ENCODE measurements at places on chromosomes 13 and 19.

DNA sequence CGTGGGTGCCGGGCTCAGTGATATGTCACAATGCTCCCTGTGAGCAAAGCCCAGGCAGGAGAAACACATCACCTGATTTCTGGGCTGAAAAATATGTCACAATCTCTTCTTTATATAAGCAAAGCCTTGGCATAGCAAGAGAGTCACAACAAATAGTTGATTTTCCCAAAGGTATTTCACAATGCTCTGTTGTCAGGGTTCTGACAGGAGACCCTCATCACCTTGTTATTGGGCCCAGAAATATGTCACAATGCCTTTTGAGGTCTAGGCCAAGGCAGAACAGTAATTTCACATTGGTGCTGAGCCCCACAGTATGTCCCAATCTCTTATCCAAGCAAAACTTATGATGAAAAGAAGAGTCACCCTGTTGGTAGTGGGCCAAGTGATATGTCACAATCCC, 125.7 kb downstream of the ZNF675 start:
- no peak for DNase-seq

- no peak for DNase-seq
Observed at GRCh38 chr19:40005691-40006272, 8.9 kb downstream of the ZNF546 start.

DNA sequence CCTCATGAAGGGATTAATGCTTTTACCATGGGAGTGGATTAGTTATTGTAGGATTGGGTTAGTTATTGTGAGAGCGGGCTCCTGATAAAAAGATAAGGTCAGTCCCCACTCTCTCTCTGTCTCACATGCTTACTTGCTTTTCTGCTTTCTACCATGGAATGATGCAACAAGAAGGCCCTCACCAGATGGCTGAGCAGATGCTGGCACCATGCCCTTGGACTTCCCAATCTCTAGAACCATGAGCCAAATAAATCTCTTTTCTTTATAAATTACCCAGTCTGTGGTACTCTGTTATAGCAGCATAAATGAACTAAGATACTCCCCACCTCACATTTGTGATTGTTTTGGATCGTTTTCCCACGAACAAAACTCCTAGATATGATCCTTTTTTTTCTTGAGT, 353.8 kb downstream of the DNAJC15 start:
- no peak for DNase-seq

DNA sequence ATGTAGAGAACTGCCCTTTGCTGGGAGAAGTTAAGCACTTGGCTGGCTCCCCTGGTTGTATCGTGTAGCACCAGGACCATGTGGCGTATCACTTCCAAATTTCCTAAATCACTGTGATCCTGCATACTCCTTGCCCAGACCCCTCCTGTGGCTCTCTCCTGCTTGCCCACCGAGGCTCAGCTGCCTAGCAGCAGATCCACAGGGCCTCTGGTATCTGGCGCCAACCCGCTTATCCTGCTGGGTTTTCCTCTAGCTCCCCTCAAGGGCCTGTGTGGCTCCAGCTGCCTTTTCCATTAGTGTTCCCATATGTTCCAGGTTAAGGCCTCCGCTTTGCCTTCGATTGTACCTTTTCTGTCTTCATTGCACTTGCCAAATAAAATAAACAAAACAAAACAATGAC, 16.5 kb downstream of the LRCH1 start:
- DNase-seq, result no peak

GRCh38 chr19:18446145-18446810, 8.3 kb upstream of the ISYNA1 start:
- no peak for DNase-seq

- no peak for DNase-seq
Observed at GRCh38 chr19:15897738-15898276, at the start of gene CYP4F2. TSS of gene CYP4F2 (minus strand) at chr19:15898074. CDS start at chr19:15897611, 463 bp downstream.

GRCh38 chr13:41942462-41943094, 18.3 kb downstream of the VWA8 start:
- DNase-seq, result no peak

DNA sequence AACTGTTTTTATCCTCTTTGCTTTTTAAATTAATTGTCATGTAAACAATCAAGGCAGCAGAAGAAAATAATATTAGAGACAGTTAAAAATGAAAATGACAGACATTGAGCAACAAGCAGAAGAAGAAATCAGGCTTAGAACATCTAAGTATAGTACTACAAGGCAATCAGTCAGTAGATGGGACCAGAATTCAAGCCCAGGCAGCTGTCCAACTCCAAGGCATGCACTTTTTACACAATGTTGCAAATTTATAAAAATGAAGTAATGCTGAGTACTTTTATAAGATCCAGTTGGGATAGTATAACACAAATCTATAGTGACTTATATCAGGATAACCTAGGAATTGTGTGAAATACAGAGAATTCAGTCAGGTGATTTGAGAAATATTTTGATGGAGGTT, 2815.8 kb downstream of the PCDH9 start:
- no peak for DNase-seq

- DNase-seq, result peak; percentile 6
Observed at GRCh38 chr19:10961073-10961860, 437 bp downstream of the SMARCA4 start.

DNA sequence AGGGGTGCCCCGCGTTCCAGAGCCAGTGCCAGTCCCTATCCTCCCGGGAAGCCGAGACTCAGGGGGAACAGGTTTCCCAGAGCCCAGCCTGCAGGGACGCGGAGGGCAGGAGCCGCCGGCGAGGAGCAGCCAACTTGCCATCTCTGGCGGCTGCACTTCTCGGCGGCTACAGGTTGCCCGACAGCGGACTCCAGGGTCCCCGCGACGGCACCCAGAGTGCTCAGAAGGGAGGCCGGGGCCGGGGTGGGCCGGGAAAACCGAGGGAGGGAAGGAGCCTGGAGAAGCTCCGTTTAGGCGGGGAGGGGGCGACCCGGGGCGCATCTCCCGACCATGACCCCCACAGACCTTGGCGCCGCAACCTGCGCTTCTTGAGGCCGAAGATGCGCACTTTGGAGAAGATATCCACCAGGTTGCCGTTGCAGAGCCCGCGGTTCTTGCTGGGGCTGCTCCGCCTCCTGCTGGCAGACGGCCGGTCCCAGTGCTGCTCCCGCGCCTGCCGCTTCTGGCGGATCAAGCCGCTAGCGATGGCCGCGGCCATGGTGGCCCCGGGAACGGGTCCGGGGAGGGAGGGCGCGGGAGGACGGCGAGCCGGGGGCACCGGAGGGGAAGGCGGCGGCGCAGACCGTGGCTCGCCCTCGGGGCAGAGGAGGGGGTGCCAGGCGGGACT, 463.8 kb downstream of the ITGBL1 start:
- DNase-seq, result no peak

DNA sequence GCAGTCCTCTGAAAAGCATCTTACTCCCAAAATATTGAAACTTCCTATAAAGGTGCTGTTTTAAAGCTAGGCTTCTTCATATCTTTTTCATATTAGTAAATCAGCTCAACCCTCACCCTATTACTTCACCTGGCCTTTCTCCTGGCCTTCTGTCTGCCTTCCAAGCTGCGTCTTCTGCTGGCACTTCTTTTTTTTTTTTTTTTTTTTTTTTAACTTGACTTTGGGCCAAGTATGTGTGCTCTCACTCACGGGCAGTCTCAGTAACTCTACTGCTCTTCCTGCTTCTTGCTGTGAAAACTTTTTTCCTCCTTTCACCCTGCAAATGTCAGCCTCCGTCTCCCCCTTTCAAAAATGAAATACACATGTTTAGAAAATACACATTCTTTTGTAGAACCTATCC, 41.2 kb upstream of the KCTD4 start:
- DNase-seq, result no peak

GRCh38 chr13:40813667-40814454, 24.4 kb downstream of the SLC25A15 start:
- no peak for DNase-seq

GRCh38 chr13:79812070-79812850, 331.3 kb downstream of the NDFIP2 start:
- no peak for DNase-seq

GRCh38 chr13:51525567-51526167, 58.6 kb upstream of the WDFY2 start:
- no peak for DNase-seq

DNA sequence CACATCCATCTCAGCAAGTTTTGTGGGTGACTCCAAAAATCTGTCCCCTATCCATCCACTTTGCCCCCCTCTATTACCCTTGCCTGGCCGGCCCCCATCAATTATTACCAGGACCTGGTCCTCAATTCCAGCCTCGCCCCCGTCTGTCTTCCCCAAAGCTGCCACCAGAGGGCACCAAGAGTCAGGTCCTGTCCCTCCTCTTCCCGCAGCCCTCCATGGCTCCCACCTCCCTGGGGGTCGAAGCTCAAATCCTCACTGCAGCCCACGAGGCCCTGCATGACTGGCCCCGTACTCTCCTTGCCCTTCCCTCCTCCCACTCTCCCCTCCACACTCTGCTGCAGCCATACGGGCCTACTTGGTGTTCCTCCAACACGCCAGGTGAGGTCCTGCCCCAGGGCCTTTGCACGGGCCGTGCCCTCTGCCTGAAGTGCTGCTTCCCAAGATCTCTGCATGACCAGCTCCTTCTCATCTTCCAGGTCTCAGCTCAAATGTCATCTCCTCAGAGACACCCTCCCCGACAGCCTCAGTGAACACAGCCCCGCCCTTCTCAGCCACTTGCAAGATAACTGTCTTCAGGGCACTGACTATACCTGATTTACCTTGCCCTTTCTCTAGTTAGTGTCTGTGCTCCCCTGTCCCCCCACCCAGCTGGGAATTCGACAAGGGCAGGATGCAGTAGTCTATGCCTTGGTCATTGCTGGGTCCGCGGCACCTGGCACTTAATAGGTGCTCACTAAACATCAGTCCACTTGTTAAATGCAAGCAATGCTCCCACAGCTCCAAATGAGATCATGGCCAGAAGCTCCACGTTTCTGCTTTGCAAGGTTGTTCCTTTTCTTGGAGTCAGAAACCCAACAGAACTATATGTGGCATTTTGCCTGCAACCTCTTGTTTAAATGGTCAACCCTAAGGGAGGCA, 16.8 kb upstream of the SEMA6B start:
- peak; percentile 65 for DNase-seq

DNA sequence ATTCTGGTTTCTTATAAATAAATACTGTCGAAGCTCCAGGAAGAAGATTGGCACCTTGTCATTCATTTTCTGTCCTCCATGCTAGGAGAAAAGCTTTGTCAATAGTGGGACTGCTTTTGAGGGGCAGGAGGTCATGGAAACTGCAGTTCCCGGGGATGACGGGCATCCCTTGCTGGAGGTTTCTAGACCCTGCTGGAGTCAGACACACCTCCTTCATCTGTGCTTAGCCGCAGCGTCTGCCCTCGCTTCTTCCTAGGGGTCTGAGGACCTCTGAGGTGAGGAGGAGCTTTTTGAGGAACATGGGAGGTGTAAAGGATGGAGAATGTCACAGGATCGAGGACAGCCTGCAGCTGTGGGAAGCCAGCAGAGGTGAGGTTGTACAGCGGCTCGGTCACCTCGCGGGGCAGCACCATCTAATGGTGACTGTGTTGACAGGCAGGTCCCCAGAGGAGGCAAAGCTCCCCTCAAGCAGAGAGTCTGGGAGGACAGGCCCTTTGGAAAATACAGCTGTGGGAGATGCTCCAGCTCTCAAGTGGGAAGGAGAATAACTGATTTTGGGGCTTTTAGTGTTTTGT, 172.7 kb upstream of the RNF113B start:
- no peak for DNase-seq

DNA sequence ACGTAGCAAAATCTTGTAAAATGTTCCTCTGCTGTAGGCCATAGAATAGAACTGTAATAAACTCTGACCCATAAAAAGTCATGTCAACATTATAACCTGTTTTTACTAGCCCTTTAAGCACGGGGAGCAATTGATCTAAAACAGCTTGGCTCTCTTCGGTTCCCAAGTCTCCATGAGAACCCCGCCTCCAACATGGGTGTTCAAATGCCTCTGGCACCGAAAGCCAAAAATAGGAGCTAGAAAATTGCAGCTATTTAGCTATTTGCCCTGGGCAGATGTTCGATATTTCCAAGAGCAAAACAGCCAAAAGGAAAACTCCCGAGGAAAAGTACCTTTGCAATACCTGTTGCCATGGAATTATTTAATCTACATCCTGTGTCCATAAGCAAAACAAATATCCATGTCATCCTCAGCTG, 563.1 kb downstream of the EFNB2 start:
- DNase-seq, result no peak

DNA sequence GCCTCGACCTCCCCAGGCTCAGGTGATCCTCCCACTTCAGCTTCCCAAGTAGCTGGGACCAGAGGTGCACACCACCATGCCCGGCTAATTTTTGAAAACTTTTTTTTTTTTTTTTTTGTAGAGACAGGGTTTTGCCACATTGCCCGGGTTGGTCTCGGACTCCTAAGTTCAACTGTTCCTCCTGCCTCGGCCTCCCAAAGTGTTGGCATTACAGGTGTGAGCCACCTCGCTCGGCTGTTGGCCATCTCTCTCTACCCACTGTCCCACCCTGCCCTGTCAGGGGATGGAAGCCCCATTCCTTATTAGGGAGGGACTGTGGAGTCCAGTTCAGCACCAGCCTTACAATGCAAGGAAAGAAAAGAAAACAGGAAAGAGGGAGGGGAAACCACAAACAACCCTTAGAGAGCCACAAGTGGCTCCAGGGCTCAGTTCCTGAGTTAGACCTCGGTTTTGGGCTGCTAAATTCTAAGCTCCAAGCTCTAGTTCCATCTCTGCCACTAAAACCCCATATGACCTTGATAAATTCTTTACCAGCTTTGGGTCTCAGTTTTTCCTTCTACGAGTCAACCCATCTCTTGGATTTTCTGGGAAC, 31.7 kb downstream of the ACTL9 start:
- no peak for DNase-seq

GRCh38 chr13:48506092-48506701, 26.7 kb downstream of the RCBTB2 start:
- DNase-seq, result no peak

DNA sequence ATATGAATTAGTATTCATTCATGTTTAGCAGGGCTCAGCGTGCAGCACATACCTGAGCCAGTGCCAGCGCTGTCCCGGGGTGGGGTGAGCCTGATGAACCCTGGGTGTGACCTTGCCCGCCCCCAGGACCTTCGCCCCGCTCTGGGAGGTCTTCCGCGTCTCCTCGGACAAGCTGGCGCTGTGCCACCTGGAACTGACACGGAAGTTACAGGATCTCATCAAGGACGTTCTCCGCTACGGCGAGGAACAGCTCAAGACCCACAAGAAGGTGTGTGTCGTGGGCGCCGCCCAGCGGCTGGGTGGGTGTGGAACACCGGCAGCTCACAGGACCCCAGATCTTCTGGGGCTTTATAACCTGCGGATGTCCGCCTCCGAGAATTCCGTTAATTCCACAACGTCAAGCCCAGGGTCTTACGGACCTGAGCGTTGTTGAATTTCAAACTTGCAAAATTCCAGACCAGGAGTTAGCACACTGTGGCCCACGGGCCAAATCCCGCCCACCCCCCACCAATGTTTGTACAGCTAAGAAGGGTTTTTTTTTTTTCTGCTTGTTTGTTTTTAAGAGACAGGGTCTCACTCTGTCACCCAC, 15.4 kb downstream of the FCHO1 start:
- no peak for DNase-seq
